Activated T-helper 1 cell treated with anti-CD3 and anti-CD28 coated beads, Interleukin-12 subunit alpha, Interleukin-12 subunit beta, Interleukin-2, Interleukin-4 antibody, amounts not matched to agents 30 ng/mL and 10 ng/mL and 1 ng/mL, durations not matched to agents 14 hours and 24 hours and 36 hours (primary cell): ENCODE measurements at places on chromosomes 7 and 10.

DNA sequence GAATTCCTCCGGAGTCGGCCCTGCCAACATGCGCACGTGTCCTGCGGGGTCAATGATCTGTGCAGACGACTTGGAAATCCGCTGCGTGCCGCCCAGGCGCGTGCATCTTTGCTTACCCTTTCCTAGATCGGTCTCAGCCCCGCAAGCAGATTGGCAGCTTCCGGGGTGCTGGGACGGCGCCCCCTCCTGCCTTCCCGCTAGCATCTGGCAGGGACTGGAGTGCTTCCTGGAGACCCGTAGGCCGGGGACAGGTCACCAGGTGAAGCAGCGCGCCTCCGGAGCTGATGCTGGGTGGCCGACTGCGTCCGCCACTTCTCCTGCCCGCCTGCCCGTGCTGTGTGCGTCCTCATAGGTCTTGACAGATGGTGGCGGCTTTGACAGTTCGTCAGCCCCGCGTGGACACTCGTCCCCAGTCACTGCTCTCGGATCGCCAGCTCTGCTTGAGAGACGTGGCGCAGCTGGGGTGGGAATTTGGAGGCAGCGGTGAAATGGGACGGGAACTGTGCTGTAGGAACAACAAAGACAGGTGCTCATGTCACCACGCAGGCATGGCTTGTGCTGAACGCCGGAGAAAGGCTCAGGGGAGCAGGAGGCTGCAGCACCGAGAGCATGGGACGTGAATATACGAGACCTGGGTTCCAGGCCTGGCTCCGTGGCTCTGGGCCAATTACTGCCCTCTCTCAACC, 21.9 kb upstream of the KCNK18 start:
- DNase-seq = no peak

- no peak for DNase-seq
Measured at GRCh38 chr7:42097752-42098151, 139.3 kb downstream of the GLI3 start.

DNA sequence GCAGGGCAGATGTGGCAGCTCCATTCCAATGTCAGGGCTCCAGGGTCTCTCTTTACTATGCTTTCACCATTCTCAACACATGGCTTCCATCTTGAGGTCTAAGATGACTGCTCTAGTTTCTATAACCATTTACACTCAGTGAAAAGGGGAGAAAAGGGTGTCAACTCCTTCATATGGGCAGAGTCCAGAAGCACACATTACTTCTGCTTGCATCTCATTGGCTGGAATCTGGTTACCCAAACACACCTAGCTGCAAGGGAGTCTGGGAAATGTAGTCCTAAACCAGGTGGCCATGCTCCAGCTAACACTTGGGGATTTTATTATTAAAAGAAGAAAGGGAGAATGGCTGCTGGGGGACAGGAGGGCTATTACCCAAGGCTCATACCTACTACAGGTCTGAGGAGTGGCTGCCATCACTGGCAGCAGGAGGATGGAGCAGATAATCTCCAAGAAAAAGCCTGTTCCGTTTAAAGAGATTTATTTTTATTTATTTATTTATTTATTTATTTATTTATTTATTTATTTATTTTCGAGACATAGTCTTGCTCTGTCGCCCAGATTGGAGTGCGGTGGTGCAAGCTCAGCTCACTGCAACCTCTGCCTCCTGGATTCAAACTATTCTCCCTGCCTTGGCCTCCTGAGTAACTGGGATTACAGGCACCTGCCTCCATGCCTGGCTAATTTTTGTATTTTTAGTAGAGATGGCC, 29.1 kb upstream of the LBX1 start:
- no peak for DNase-seq

- no peak for DNase-seq
Measured at GRCh38 chr10:132105302-132105995, 39.7 kb downstream of the JAKMIP3 start.

DNA sequence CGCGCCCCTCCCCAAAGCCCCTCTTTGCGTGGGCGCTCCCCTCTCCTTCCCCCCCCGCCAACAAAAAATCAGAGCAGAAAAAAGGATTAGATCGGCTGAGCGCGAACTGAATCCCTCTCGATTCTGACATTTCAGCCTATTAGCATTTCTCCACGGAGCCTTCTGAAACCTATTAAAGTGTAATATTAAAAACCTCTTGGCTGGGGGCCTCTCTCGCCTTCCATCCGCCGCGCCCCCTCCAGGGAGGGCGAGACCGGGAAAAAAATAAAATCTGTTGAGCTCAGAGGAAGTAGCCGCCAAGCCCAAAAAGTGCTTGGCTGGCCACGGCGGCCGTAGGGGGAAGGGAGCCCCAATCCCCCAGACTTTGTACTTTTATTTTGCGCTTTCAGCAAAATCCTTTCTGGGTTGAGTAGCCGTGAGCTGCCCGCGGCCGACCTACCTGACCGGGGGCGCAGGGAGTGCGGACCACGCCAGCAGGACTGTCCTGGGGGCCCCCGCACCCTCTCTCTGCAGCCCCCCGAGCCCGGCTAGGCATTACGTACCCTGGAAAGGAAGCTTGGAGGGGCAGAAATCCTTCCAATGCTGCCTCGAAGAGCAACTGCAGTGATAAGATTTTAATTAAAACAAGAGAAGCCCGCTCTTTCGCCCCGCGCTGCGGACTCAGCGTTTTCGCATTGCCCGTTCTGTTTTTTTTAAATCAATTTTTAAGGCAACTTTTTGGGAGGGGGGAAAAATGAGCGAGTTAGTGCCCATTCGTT, 1.3 kb upstream of the TNRC18 start:
- DNase-seq = no peak

GRCh38 chr10:107687701-107688100, 523.2 kb upstream of the SORCS1 start:
- no peak for DNase-seq

GRCh38 chr7:41420421-41420820, 282.5 kb downstream of the INHBA start:
- no peak for DNase-seq

DNA sequence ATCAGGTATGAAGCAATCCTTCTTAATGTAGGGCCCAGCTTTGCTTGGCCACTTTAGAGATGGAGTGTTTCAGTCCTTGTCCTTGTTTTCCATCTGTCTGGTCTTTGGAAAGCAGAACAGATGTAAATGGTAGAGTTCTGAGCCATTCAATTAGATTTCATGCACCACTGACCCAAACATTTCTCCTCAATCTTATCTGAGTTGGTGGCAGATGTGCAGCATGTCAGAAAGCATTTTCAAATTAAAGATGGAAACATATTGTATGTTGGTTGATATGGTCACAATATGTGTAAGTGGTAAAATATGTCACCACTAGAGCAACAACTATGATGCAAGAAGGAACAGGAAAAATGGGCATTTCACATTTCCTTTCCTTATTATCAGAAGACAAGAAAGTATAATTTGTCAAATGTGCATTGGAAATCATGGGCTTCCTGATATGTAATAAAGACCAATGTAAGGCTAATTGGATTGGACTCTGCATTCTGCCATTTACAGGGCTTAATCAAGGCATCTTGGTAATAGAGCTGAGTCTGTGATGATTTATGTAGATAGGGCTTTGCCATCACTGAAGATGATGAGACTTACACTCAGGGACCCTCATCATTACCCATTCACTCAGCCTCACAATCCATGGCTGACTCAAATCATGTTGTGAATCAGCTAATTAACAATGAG, 750.7 kb downstream of the NRG3 start:
- no peak for DNase-seq

GRCh38 chr7:124777268-124777667, 11.7 kb upstream of the GPR37 start:
- DNase-seq = no peak

- DNase-seq = no peak
Measured at GRCh38 chr10:24215603-24216002, 6.7 kb downstream of the KIAA1217 start.

GRCh38 chr10:99484626-99485581, 47.8 kb upstream of the NKX2-3 start:
- DNase-seq = no peak

- DNase-seq = no peak
Measured at GRCh38 chr10:55747244-55747643, 613.8 kb downstream of the ZWINT start.

- DNase-seq = no peak
Measured at GRCh38 chr7:51255536-51256208, 60.9 kb downstream of the COBL start.

- no peak for DNase-seq
Measured at GRCh38 chr10:53622201-53622600, 849.6 kb upstream of the MBL2 start.

DNA sequence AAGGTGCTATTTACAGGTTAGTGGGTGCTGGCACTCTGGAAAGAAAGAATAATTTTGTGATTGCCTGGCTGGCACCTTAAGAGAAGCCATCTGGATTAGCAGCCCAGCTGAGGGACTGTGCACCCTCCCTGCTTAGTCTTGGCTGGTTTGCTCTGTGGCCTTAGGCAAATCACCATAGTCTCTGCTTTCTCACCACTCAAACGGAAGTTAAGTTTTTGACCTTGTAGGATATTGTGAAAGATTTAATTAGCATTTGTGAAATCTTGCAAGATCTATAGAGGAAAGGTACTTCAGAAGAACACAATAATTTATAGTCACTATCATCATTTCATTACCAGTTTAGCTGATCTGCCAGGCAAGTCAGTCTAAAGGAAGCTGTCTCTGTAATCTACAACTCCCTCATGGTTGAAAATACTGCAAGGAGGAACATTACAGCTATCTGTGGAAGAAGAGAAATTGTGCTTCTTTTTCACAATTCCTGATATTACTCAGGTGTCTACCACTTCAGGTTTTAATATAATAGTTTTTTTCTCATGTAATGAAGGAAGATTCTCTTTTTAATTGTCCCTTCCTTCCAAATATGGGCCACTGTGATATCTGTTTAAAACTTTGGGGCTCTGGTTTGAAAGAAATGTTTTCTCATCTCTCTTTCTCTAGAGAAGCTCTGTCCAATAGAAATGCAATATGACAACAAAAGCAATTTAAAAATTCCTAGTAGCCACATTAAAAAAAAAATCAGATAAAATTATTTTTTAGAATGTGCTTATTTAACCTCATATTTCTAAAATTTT, 219.6 kb downstream of the PTEN start:
- DNase-seq = no peak

DNA sequence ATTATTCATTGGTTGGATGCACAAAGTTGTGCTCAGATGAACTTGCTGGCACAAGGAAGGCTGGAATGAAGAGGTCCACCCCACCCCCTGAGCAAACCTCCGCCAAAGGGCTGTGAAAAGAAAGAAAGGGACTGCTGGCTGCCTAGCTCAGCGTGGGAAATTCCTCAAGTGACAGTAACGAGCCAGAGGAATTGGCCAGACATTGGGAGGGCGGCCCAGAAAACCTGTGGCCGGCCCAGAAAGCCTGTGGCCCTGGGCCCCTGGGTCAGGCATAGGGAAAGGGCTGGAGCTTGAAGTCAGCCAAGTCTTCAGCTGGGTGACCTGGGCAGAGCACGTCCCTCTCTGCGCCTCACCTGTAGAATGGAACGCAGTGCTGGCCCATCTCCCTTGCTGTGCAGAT, 30.6 kb upstream of the CTBP2 start:
- DNase-seq = no peak

GRCh38 chr10:11373717-11374171, 237.7 kb downstream of the USP6NL start:
- DNase-seq = no peak

GRCh38 chr10:30028738-30029030, 30.7 kb downstream of the JCAD start:
- no peak for DNase-seq

DNA sequence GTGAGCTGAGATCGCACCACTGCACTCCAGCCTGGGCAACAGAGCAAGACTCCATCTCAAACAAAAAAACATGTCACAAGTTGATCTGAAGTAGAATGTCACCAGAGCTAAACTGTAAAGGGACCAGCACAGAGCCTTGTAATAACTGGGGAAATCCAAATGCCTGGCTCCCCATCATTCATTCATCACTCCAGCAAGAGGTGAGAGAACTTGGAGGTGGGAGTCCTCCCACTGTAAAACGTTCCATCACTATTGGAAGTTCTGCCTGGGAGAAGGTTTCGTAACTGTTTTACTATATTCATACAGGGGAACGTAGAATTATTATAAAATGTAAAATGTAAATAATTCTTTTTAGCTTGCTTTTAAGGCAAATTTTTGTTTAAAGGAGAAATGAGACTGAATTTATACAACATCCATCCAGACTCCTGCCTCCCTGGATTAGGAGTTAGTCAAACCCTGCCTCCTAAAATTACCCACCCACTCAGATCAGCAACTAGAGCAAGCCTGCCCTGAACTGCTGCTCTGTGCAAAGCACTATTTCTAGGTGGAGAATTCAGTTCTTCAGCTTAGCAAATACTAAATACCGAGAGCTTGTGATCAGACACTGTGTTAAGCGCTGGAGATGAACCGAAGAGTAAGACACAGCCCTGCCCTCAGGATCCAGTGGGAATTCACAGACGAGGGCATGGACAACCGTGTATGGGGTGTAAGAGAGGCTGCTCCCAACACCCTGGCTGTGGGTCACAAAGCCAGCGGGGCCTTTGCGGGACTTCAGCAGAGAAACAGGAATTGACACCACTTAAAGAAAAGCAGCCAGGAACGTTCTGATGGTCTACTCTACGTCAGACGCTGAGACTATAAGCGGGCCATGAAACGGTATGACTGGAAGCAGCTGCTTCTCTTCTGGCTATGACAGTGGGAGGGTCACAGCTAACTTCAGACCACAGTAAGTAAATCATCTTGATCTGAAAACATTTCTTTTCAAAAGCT, 208.3 kb downstream of the ZMYND11 start:
- no peak for DNase-seq

DNA sequence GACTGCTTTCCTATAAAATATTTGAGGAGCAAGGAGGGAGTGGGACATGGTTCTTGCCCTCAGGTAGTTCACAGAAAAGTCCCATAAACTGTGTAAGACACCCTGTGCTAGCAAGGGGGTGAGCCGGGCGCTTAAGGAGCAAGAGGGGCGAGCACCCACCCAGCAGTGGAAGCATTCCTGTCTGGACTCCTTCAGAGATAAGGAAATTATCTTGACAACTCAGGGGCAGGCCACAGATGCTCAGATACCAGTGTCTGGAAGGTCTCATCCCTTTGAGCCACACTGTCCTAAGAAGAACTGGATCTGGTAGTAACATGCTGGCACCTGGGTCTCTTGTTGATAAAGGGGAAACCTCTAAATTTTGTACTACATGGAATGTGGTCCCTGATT, 54.1 kb downstream of the DAGLB start:
- no peak for DNase-seq

- DNase-seq = no peak
Measured at GRCh38 chr10:68647672-68648341, 73.2 kb upstream of the CCAR1 start.

GRCh38 chr7:153832160-153832559, 220.0 kb upstream of the DPP6 start:
- DNase-seq = no peak

DNA sequence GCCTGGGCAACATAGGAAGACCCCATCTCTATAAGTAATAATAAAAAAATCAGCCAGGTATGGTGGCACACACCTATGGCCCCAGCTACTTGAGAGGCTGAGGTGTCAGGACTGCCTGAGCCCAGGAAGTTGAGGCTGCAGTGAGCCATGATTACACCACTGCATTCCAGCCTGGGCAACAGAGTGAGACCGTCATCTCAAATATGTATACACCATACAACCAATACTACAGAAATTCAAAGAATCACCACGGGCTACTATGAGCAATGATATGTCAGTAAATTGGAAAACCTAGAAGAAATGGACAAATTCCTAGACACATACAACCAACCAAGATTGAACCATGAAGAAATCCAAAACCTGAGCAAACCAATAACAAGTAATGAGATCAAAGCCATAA, 60.3 kb upstream of the ZC3HAV1 start:
- no peak for DNase-seq
